KG1 (cell line): ENCODE measurements at places on chromosomes 11 and 22.

GRCh38 chr11:70378506-70379134 lies 19.7 kb upstream of the CTTN start:
- DNase-seq = no peak

DNA sequence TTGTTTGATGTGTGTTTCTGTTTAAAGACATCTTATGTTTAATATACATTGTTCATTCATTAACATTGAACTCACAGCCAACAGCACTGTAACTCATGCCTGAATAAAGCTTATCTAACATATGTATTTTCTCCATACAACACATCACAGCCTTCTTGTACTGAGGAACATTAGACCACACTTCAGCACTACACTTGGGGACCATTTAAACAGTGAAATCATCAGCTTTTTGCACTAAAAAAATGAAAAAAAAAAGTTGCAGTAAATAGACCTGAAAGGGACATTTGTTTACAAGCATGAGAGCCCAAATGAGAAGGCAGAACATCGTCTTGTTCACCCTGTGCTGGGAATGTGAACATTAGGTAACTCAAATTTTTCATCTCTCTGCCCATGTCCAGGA lies 15.3 kb upstream of the TPP1 start:
- DNase-seq = no peak

GRCh38 chr11:12735262-12735661 lies 61.0 kb downstream of the TEAD1 start:
- DNase-seq = no peak

DNA sequence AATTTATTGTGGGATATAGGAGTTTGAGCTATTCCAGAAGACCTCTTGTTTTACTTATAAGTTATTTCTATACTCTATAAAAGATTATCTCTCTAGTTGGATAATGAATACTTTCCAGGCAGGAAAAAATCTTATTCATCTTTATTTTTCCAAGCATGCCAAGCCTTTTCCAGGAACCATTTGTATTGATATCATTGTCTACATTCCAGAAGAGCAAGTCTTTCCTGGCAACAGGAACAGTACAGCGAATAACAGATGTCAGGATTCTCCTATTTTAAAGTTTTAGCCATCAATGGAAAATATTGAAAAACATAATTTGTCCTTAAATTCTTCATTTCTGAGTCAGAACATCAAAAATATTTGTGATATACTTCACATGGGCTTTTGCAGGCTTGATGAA lies 5.2 kb upstream of the NXPE1 start:
- DNase-seq = no peak

DNA sequence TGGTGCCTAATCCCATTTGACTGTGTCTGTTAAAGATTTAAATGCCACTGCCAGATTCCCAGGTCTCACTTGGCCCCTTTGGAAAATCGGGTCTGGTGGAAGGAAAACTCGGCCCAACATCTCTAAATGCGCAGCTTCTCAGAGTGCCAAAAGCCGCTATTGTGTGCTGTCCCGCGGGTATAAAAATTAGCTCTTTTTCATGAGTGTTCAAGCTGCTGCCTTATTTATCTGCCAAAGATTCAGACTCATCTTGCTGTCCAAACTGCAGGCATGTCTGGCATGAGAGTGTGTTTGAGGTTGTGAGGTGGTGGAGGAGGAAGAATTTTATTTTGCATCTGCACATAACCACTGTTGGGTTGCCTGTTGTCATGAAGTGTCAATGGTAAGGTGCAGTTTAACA lies 91.4 kb downstream of the NELL1 start:
- DNase-seq = no peak
